Amygdala (tissue), 56 donors: ENCODE measurements at places on chromosomes 13 and 19.

- DNase-seq, result no peak
Observed at GRCh38 chr19:2989236-2989946, 12.0 kb downstream of the TLE6 start.

GRCh38 chr19:5829567-5830310 is 9.8 kb downstream of the FUT6 start:
- DNase-seq, result no peak

- no peak for DNase-seq
Observed at GRCh38 chr13:77448689-77449088, 86.8 kb upstream of the SCEL start.

DNA sequence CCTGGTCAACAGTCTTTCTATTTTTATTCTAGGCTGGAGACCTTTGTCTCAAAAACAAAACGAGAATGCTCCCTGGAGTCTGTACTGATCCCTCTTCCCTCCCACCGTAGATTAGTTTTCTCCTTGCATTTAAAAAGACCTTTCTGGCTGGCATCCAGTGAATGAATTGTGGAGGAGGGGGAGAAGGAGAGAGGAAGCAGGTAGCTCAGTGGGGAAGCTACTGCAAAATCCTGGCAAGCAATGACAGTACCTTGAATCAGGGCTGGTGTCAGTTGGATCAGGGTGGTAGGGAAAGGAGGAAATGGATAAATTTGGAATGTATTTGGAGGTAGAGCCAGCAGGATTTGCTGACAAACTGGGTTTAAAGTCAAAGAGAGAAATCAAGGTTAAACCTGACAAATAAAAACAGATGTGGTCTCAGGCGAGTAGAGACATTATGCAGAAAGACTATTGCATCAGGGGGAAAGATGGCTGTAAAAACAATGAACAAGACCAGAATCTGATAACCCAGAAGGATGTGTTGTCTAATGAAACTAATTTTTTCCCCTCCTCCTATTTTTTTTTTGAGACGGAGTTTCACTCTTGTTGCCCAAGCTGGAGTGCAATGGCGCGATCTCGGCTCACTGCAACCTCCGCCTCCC is 3.5 kb upstream of the CYP2S1 start:
- no peak for DNase-seq

GRCh38 chr13:40178130-40178529 is 488.3 kb downstream of the FOXO1 start:
- no peak for DNase-seq

DNA sequence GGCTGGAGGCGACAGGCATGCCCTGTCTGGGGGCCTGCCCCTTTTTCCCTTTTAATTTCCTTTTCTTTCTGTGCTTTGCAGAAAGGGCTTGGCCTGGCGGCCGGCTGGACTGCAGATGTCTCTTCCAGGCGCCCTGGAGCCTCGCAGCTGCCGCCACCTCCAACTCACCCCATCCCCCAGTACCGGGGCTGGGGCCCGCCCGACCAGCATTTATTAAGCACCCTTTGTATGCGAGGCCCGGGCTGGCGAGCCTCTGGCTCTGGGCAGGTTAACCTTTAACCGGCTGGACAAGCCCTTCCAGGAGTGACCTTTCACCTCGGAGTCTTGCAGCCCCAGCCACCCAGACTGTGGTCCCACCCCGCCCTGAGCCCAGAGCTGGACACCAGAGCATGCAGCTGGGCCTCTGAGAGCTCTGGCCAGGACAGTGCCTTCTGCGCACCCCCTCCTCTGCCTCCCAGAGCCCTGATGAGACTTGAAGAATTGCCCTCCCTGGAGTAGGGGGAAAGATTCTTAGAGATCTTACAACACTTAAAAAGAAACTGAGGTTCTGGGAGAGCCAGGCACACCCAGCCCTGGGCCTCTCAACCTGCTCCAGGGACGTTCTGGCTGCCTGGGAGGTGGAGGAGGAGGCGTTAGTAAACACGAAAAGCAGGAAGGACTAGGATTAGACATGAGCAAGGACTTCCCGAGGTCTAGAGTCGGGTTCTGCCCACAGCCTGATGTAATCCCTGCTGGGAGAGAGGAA is 1.1 kb upstream of the NR2F6 start:
- no peak for DNase-seq

DNA sequence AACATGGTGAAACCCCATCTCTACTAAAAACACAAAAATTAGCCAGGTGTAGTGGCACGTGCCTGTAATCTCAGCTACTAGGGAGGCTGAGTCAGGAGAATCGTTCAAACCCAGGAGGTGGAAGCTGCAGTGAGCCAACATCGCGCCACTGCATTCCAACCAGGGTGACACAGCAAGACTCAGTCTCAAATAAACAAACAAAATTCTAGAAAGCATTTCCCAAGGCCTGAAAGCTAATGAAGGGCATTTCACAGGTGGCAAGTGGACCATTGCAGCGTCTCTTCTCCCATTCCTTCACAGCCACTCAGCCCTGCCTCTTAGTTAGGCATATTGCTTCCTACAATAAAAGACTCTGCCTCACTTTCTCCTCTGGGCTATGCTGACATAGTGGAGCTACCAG is 13.5 kb upstream of the RXFP2 start:
- DNase-seq, result no peak

DNA sequence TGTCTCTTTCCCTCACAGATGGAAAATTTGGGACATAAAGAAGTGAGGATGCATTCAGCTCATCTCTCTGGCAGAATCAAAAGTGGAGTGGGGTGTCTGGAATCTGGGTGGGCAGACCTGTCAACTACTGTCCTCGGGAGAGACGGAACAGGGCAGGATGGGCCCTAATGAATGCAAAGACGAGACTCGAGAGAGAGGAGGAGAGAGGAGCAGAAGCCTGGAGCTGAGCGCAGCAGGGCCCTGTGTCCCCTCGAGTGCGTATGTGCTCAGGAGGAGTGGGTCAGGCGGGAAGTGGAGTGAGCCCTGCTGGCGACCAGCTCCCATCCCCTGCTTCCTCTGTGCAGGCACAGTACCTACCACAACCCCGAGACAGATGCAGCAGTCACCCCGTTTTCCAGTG is 78.9 kb downstream of the TEX29 start:
- no peak for DNase-seq

DNA sequence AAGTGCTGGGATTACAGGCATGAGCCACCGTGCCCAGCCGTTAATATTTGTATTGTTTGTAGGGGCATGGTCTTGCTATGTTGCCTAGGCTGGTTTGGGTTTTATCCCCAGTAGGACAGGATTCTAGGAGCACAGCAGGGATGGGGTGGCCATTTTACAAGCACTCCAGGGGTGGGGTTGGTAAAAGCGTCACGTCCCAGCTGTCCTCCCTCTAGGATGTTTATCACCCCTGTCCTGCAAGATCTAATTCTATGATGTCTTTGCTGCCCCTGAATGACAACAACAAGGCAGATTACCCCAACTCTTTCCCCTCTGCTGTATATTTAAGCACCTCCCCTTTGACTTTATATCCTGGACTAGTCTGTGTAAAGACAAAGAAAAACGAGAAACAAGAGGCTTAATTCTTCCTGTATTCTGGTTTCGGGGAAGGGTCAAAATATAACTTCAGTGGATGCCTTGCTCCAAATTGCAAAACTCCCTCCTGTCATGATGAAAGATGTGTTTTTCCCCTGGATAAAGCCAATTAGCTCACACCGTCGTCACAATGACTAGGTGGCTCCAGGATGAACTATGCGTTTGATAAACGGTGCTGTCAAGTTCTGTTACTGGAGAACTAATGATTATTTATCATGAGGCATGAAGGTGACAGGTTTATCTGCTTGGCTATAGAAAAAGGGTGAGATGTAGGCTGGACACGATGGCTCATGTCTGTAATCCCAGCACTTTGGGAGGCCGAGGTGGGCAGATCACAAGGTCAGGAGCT is 27.8 kb upstream of the OR1M1 start:
- no peak for DNase-seq

- no peak for DNase-seq
Observed at GRCh38 chr13:47588676-47589075, 412.4 kb downstream of the SUCLA2 start.

- DNase-seq, result no peak
Observed at GRCh38 chr13:84760956-84761355, 878.7 kb upstream of the SLITRK1 start.

DNA sequence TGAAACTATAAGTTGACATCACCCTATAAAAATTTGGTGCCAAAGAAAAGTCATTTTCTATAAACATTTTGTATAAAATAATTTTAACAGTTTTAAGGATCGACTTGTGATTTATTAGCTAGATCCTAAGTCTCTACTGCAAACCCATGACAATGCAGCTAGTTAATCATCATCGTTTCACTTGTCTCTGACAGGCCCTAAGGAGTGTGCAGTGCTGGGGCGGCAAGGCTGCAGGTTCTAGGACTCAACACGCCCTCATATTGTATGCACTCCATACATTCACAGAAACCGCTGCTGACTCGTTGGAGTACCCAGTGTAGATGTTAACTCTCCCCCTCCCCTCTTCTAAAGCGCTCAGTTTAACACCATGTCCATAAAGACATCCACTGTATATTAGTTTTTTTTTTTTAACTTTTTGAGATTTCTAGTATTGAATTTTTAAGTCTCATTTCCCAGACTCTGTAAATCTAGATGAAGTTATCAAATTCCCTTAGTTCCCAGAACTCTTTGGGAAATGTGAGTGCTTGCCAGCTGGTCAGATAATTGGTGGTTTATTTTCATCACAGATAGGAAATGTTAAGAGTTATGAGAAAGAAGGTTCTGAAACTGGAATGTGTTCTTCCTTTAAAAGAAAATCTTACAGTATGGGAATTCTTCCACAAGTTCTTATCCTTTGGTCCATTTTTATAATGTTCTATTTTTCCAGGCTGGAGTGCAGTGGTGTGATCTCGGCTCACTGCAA is 162.8 kb upstream of the RNF113B start:
- DNase-seq, result no peak
